ENCODE measurements at places on chromosomes 7 and 10.

DNA sequence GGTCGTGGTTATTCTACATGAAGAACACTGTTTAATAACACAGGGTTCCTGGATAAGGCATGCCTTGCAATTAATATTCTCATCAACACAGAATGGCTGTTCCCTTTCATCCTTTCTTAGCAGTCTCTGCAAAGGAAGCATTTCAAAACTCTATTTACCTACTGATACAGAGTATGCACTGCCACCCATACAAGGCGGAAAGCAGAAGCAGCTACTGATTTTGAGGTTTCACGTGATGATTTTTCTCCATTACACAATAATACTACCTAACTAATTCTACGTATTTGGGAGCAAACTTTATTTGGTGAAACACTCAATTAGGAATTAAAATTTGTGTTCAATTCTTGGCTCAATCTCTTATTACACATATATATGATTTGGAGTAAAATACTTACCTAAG is 43.0 kb upstream of the COL1A2 start:
- DNase-seq = no peak

DNA sequence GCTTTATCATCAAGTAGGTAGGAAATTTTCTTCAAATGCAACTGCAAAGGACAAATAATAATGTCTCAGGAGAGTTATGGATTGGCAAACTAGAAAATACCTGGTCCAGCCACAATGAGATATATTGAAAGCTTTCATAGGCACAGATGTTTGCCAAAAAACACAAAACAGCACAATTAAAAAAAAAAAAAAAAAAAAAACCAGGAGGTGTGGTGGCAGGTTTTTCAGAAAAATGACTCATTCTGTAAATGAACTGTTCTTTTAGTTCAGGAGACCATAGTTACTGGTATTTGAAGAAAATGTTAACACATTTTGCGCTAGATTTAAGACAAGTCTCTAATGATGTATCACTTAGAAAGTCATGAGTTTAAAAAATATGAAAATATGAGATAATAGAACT is 55.0 kb upstream of the JCAD start:
- no peak for DNase-seq

GRCh38 chr7:83610649-83611304 is 38.2 kb downstream of the SEMA3E start:
- no peak for DNase-seq

DNA sequence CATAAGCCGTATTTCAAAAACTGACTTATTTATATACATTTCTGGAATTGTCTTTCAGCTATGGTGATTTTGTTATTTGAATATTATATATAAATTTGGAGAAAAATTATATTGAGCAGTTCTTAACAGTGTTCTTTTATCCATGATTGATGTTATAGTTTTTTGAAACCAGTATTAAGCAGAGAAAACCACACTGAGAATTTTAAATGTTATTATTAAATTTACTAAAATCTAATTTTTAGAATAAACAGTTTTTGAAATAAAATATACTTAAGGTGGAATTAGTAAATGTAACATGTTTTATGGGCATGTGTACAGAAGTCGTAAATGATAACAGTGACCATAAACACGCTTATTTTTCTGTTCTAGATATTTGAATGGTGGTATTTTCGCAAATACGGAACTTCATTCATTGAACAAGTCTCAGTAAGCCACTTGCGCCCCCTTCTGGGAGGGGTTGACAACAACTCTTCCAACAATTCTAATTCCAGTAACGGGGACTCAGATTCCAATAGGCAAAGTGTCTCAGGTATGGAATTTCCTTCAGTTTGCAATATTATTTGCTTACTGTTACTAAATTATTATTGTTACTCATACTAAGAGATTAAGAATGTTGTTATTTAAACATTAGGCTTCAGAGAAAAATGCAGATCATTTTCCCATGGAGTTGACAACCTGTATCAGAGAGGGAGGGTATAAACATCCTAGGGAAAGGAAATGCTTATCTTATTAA is 166.1 kb downstream of the ST7 start:
- DNase-seq = peak; percentile 77

DNA sequence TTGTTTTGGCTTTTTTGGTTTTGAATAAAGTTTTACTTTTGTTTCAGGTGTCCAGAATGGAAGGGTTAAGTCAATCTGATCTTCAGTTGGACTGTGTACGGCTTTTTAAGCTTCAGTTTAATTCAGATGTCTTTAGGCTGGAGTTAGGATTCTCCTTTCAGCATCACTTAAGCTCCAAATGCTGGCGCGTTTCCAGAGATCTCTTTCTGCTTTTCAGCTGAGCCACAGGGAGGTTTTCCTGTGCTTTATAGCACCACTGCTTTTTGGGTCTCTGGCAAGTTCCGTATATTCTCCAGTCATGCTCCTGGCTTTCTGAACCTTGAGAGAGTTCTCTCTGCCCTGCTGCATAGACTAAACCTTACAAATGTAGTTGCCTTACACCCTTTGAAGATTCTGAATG is 60.0 kb downstream of the VTI1A start:
- no peak for DNase-seq

GRCh38 chr7:23332193-23332592 is 33.1 kb downstream of the MALSU1 start:
- no peak for DNase-seq

DNA sequence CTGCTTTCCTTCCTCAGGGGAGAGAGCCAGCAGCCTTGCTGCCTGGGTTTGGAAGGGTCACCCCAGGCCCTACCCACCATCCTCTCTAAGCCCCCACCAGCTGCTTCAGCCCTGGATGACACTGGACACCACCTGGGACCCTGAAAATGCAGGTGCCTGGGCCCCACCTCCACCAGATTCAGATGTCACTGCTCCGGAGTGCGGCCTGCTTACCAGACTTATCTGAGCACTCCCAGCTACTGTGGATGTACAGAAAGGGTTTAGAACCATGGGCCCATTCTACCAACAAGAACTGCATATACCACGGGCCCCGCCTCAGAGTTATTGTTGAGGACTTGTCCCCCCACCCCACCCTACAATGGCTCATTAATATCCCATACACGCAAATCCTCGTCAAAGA is 172.3 kb downstream of the PTPRN2 start:
- no peak for DNase-seq

GRCh38 chr7:88927-89231 is 103.5 kb upstream of the FAM20C start:
- no peak for DNase-seq

- no peak for DNase-seq
Observed at GRCh38 chr7:70838292-70838907, 293.5 kb upstream of the GALNT17 start.

DNA sequence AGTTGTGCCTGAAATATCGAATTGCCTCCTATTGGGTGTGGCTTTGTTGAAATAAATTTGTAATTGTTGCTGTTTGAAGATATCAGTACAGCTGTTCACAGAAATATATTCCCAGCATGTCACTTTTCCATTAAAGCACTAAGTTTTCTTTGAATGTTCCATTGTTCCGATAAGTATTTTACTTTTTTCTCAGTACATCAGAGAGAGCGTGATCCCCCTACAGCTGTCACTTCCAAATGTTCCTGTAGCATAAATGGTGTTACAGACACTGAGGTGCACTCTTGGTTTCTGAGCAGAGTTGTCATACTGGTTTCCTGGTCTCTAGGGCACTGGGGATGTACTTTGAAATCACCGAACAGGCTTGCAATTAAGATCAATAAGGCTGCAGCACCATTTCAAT is 189.2 kb downstream of the CCSER2 start:
- no peak for DNase-seq

DNA sequence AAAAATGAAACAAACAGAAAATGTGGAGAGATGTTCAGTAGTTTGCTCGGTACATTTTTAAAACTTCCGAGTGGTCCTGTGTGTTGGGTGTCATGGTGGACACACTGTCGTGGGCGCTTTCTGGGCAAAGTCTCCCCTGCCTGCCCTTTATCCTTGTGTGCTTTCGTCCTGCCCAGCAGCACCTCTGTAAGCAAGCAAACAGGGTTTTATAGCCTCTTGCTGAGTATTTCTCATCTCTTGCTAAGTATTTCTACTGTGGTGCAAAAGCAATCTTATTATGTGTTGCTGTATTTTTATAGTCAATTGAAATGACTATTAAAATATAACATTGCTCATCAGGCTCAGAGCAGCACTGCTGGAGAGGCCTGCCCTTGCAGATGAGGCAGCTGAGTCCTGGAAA is 48.7 kb downstream of the DOCK1 start:
- no peak for DNase-seq

DNA sequence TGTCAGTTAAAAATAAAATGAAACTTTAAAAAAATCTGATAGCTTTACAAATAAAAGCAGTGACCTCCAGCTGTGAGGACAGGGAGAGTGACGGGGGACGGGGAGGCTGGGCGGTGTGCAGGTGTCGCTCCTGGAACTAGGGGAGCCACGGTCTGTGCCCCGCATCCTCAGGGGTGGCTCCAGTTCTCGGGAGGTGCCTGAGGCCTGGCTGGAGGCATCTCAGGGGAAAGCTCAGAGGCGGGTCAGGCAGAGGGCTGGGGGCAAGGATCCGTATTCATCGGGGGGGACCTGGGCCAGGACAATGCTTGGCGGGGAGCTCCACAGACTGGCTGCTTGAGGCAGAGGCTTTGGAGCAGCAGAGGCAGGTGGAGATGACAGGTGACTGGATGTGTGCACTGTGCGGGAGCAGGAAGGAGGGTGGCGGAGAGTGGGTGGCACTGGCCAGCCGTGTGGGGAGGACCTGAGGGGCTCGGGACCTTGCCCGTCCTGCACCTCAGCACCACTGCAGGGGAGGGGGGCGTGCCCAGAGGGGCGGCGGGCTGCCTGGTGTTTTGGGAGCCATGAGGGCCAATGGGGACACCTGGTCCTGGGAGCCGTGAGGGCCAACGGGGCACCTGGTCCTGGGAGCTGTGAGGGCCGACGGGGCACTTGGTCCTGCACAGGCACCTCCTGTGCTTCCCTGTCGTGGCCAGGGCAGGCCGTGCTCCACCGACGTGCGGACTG is 13.2 kb downstream of the PWWP2B start:
- no peak for DNase-seq

DNA sequence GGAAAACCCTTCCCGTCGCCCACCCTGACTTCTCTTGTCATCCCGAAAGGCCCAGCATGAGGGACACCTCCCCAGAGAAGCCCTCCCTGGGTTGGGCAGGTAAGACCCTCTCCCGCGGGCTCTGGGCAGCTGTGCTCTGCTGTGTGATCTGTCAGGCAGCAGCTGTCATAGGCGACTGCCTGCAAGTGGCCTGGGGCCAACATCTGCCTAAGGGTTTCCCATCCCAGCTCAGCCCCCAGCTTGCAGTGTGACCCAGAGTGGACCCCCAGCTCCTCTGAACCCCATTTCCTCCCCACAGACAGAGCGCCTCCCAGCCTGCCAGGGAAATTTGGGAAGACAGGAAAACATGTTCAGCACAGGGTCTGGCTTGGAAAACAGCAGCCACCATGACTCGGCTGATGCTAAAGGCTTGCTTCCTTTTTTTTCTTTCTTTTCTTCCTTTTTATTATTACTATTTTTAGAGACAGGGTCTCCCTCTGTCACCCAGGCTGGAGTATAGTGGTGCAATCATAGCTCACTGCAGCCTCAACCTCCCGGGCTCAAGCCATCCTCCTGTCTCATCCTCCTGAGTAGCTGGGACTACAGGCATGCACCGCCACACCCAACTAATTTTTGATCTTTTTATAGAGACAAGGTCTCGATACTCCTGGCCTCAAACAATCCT is 18.3 kb upstream of the TNRC18 start:
- DNase-seq = no peak

GRCh38 chr7:21377545-21377944 is 50.3 kb upstream of the SP4 start:
- DNase-seq = no peak

DNA sequence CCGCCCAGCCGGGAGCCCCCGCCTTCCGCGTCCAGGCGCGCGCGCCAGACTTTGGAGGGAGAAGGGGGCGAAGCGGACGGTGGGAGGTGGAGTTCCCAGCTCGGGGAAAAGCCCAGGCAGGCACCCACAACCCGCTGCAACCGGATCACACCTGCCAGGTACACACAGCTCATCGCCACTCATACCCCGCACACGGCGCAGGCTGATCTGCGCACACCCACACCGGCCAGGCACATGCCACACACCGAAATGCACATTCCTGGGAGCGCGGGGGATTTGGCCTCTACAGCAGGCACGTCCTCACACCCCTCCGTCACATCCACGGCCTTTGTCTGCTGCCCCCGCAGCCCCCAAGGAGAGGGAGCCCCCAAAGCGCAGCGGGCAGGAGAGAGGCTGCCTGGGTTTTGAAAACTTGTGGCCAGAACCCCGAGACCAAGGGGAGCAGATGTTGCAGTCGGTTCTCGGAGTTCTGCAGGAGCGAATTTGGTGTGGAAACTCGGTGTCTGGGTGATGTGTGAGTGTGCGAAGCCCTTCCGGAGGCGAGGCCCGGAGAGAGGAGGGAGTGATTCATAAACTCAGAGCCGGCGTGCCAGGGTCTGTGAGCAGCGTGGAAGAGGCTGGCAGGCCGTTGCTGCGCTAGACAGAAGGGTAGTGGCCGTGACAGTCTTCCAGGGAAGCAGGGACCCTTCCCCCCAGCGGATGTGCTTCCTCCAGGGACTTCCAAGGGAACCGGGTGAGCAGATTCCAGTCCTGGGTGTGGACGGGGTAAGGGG is 734 bp downstream of the CHST3 start:
- DNase-seq = no peak

- no peak for DNase-seq
Observed at GRCh38 chr7:95267754-95268153, 56.6 kb downstream of the PON1 start.

DNA sequence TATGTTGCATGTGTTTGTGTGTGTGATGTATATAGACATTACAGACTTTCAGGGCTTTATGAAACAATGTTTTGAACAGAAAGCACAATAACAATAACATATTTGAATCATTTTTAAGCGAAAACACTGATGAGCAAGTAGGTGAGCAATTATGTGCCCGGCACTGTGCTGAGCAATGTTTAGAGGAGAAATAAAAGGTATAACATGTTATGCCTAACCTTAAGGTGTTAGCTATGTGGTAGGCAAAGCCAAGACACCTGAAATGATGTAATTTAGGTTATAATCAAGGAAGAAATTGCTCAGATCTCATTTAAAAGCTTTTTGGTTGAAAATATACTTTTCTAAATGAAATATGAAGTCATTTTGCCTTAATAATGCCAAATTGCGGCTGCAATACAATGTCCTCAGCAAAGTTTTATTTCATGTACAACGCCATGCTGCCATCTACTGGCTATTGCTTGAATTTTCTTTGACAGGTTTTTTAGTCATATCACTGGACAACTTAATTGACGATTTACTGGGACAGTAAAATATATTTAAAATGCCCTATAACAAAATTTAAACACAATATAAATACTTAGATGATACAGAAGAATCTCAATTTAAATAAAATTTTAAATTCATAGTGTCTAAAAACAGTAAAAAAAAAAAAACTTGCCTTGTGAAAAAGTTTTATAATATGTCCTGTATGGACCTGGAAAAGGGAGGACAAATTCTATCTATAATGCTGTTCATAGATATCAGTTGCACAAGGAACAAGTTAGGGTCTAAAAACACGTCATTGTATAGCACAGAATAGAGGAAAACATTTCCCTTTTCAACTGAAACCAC is 131.1 kb upstream of the CDK1 start:
- DNase-seq = no peak

- DNase-seq = peak; percentile 78
Observed at GRCh38 chr10:62732841-62733653, 71.5 kb upstream of the ADO start.

- no peak for DNase-seq
Observed at GRCh38 chr7:47557694-47558670, 23.9 kb downstream of the TNS3 start.

GRCh38 chr7:100154651-100155491 is 3.7 kb downstream of the TRAPPC14 start:
- no peak for DNase-seq
